ENCODE measurements at places on chromosomes 6 and 20.

GRCh38 chr6:29724937-29725869, 2.0 kb downstream of the HLA-F start:
- no peak for DNase-seq

DNA sequence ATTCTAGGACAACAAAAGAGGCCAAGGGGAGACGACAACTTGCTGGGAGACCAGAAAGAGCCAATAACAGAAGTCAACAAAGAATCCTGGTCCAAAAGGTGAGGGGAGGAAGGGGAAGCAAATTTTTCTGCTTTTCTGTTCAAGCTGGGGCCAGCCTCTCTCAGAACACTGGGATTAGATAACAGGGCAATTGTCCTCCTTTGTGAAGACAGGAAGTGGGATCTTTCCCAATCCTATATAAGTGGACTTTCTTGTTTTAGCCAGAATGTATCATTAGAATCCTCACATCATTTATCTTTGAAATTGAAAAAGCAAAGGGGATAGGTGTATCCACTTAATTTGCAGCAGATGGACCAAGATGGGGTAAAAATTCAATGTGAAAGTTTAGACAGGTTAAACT, 101.2 kb upstream of the COL21A1 start:
- no peak for DNase-seq

DNA sequence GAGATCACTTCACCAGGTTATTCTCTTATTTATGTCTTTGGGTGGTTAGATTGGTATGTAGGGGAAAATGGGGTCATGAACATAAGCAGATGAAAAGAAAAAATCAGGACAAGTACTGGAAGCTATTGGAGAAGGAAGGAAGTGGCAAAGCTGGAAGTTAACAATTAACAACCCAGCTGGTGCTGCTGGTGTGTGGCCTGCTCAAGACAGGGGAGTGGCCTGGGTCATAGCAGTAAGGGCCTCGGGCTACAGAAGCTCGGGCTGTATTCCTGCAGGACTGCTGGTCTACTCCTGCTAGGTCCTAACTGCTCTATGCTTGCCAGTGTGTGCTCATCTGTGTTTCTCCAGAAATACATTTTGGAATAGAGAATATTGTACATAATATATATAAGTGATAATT, 19.6 kb downstream of the MYLIP start:
- DNase-seq: no peak

DNA sequence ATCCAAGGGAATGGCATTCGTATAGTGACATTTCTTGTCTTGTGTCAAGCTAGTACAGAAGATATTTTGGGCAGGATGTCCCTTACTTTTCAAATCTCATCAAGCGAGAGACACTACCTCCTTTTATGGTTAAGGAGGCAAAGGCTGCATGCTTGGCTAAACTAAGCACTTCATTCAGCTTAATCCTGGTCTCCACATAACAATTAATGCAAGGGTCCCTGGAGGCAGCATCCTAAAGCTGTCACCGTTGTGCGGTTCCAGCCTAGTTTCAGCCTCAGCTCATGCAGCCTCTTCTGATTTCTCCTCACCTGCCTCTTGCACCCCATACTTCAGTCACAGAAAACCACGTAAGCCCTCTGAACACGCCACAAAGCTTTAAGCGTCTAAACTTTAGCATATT, 67.1 kb upstream of the SLC22A23 start:
- no peak for DNase-seq

- no peak for DNase-seq
These were observed 20.2 kb downstream of the STAU1 start for GRCh38 chr20:49167811-49168507.

DNA sequence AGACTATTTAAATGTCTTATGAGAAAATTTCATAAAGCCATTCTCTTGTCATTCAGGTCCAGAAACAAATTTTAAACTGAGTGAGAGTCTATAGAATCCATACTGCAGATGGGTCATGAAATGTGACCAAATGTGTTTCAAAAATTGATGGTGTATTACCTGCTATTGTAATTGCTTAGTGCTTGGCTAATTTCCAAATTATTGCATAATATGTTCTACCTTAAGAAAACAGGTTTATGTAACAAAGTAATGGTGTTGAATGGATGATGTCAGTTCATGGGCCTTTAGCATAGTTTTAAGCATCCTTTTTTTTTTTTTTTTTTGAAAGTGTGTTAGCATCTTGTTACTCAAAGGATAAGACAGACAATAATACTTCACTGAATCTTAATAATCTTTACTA, 5.0 kb downstream of the MARCKS start:
- DNase-seq: no peak

GRCh38 chr6:31356216-31356945, 598 bp downstream of the HLA-B start:
- peak; percentile 25 for DNase-seq

DNA sequence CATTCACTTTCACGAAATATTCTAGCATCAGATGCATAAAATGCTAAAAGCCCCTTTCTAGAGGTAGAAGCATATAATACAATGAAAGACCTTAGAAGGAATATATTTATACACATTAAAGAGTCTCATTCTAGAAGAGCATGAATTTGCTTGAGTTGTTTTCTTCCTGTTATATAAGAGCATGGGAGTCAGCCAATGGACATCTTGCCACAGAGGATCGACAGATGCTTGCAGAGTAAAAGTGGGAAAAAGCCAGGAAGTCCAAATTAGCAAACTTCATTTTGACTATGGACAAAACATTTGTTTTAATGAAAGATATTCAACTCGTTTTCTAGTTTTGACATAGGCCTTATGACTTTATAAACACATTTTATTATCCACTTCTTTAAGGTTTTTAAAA, 44.2 kb upstream of the RIPPLY2 start:
- DNase-seq: no peak

- peak; percentile 27 for DNase-seq
These were observed 918 bp upstream of the TRIM38 start for GRCh38 chr6:25961619-25962148.

DNA sequence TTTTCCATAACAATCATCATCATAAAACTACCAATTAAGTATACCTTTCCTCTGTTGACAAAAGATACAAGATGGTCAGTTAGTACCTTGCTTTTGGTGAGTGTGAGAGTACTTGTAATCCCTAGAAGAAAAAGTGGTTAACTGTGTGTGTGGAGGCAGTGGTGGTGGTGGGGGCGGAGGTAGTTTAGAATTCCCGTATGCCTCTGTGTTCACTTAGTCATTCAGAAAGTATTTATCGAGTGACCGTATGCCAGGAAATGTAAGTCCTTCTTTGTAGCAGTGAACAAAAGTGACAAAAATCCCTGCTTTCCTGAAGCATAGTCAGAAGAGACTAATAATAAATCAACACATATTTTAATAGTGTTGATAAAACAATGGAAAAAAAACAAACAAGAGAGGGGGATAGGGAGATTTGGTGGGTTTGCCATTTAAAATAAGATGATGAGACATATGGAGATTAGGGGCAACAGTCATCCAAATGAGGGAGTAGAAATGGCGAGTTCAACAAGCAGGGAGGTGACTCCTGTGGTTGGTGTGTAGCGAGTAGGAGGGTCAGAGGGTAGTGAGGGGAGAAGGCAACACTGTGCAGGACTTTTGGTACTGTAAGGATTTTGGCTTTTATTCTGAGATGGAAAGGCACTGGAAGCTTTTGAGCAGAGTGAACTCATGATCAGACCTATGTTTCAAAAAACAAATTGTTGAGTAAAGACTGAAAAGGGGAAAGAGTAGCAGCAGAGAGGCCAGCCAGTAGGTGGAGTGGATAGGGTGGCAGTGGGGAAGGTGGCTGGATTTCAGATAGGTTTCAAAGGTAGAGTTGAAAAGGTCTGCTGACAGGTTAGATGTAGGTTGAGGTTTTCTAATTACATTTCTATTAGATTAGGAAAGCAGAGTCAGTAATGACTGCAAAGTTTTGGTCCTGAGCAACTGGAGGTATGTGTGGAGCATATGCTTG, 40.3 kb upstream of the SIM1 start:
- no peak for DNase-seq

GRCh38 chr6:137737836-137738596, 129.0 kb upstream of the TNFAIP3 start:
- DNase-seq: peak; percentile 41

DNA sequence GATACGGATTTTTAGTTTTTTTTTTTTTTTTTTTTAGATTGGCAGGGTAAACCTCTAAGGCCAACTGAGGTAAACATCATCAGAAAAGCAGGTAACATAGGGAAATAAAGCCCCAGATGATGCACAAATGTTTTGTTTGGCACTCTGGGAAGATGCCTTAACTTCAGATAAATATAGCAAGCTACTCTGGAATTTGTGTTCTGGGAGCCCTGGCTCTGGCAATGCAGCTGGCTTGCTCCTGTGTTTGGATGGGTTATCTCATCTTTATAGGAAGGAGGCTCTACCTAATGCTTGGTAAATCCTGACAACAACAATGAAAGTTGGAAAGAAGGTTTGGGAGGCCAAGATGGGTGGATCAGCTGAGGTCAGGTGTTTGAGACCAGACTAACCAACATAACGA, 77.4 kb downstream of the GFOD1 start:
- DNase-seq: no peak

DNA sequence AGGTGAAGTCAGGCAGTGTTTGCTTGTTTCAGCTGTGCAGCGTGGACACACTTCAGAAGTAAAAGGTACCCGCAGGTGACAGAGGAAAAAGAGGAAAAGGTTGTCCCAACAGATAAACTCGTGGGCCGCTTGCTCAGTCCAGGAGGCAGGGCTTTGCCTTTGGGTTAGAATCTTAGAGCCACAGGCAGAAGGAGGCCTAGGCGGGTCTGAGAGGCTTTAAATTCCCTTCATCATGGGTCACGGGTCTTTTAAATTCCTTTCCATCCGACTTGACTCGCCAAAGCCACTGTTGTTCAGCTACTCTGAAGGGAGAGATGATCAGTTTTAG, 48.2 kb downstream of the AGPAT4 start:
- DNase-seq: no peak

DNA sequence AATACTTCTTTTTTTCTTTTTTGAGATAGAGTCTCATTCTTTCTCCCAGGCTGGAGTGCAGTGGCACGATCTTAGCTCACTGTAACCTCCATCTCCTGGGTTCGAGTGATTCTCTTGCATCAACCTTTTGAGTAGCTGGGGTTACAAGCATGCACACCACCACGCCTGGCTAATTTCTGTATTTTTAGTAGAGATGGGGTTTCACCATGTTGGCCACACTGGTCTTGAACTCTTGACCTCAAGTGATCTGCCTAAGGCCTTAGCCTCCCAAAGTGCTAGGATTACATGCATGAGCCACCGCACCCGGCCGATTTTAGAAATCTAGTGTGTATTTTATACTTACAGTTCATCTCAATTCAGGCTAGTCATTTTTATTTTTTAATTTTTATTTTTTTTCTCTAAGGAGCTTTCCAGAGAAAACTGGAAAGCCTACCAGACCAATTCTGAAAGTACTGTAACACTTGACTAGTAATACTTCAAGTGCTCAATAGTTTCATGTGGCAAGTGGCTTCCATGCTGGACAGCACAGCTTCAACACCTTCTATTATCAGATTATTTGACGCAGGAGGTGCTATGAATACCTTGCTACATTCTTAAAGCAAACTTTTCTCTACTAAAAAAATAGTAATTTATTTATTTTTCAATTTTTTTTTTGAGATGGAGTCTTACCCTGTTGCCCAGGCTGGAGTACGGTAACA, 25.0 kb downstream of the POLR1C start:
- DNase-seq: no peak

GRCh38 chr6:156953479-156954146, 176.4 kb downstream of the ARID1B start:
- DNase-seq: peak; percentile 31

GRCh38 chr20:40864470-40864869, 164.2 kb upstream of the TOP1 start:
- no peak for DNase-seq

- peak; percentile 90 for DNase-seq
These were observed 55.0 kb upstream of the FOXC1 start for GRCh38 chr6:1554476-1555310.

DNA sequence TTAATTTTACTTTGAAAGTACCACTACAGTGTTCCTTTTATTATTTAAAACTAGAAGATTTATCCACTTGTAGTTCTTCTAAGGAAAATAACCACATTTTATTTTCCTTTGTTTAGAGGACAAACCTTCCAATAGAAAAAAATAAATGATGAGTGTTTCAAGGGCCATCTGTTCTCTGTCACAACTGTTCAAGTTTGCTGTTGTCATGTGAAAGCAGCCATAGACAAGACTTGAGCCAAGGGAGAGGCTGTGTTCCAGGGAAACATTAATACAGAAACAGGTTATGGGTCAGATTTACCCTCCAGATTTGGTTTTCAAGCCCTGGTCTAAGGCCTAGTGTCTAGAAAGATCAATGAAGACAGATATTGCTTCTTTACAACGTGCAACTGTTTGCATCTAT, 463.6 kb downstream of the C6orf118 start:
- no peak for DNase-seq

GRCh38 chr6:18347021-18347577, 40.1 kb upstream of the RNF144B start:
- DNase-seq: no peak

DNA sequence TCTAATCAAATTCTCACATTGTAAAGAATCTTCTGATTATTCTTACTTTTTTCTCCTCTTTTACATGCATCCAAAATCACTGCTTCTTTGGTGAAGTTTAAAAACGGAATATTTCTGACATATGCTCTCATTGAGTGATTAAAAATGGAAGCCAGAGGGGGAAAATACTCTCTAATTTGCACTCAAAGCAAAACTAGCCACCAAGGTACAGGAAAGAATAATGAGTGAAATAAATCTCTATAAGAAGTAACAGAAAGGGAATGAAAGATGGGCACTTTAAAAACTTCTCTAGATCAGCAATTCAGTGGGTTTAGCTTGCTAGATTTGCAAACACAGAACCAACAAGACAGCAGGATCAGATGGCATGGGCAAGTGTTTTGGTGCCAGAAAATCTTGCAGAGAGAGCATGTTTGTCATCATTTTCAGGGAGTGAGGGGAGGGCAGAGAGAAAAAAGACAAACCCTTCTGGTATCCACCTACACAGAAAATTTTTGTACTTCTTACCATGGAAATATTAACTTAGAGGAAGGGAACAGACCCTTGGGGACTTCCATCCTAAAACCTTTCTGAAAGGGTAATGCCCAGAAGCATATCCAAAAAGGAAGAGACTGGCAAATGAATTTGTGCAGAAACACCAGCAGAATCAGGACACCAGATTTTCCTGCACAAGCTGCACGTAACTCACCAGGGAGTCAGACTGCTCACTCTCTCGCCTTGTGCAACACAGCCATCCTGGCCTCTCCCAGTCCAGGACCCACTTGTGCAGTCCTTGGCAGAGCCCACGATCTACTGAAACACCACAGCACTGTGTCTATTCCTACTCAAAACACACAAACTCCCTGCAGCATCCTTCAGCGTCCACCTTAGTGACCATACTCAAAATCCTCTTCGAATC, 270.2 kb upstream of the PRDM1 start:
- no peak for DNase-seq

- peak; percentile 45 for DNase-seq
These were observed 164.8 kb upstream of the BMP5 start for GRCh38 chr6:56040223-56040622.

- no peak for DNase-seq
These were observed 90.6 kb downstream of the ERMARD start for GRCh38 chr6:169841907-169842606.

DNA sequence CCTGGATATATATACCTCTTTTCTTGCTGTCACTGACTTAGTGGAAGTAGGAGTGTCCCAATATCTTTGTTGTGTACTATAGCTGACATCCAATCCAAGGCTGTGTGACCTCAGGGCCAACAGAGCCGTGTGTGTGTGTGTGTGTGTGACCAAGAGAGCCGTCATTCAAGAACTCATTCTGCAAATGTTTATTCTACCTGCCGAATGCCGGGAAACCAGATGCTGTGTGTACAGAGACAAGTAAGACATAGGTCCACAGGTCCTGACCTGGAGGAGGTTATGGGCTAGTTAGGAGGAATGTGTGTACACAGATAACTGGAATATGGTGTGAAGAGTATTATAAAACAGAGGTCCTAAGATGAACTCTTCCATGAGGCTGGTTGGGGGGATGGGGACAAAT, 190.0 kb downstream of the DHX35 start:
- DNase-seq: no peak

Measured in NB4 (cell line).